ENCODE measurements at places on chromosomes 7 and 10. TPM values are rescaled to one million over a fixed set of nuclear protein-coding genes. Genes with fewer than 3 reads are reported as not detected.

DNA sequence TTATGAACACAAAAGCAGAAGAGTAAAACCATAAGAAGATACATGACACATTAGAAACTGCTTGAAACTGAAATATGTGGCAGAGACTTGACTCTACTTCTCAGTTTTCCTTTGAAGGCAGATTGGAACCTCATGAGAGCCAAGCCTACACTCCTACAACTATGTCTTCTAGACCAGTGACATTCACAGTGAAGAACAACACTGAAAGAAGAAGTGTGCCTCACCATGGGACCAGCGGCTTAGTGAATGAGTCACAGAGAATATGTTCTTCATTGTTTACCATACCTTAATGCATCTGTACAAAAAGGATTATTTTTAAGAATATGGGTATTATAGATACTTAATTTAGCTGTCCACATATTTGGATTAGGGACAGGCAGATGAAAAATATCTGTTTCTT, 248.3 kb downstream of the CDC14C start:
- DNase-seq, result no peak

- no peak for DNase-seq
Measured at GRCh38 chr7:79781716-79782115, 328.2 kb upstream of the MAGI2 start.

DNA sequence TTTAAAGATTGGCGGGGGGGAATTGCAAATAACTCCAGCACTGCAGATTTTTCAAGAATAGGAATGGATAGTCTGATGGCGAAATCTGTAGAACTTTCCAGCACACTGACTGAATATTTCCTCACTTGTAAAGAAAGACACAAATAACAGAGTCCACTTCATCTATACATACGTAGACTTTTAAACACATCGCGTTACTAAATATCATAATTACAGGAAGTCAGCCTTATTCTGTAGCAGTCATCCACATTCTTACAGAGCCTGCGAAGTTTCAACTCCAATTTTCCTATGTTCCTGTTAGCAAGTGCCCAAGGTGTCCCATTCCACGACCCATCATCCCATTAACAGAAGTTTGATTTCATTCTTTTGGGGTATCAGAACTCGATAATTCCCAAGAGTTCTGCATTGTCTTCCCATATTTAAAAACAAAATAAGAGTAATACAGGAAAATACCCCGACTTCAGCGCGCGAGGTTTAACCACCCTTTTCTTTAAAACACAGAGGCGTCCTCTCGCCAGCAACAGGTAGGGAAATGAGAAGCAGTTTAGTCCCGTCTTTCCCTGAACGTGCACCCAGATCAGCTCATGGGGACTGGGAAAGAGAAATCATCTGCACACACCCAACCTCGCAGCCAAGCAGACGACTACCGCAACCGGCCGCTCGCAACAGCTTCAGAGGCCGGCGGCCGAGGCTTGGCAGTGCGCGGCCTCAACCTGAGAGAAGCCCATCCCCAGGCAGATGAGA, 880 bp downstream of the HERC4 start:
- DNase-seq, result peak; percentile 38

DNA sequence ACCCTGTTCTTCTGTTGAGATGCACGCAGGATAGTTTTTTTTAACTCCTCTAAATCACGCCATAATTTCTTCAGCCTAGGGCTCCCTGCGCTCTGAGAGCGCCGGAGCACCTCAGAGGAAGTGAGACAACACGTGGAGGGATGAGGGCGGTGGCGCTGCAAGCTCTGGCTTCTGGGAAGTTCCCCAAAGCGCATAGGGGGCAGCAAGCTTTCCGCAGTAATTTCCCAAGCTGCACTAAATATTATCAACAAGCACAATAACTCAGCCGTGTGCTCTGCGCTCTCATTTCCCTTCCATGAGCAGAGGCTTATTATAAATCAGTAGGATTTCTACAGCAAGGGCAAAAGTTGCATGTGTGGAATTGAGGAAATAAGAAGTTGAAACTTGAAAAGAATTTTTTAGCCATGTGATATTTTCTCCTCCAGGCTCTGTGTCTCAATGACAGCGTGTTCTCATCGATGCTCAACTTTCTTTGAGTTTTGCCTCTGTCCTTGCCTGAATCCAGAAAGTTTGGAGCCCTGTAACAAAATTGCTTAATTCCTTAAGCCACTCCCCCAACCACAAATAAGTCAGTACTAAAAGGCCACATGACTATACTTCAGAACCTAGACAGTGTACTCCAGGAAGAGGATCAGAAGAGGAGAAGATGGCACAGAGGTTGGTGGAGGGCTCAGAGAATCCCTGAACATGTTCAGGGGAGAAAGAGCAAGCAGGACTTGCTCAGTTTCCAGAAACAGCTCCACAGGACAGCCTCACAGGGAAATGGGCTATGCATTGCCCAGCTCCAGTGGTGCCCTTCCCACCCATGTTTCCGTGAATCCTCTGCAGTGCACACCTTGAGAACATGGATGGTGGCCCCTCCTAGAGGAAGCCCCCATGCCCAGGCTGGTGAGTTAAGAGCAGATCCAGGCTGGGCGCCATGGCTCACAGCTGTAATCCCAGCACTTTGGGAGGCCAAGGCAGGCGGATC, 221.5 kb upstream of the GHITM start:
- DNase-seq, result no peak

Gene RPA3
- polyA plus RNA-seq, result 33.0 TPM

- DNase-seq, result no peak
Measured at GRCh38 chr7:157952050-157952667, 615.4 kb downstream of the DNAJB6 start.

GRCh38 chr10:48802611-48803071, 118.0 kb downstream of the WDFY4 start:
- no peak for DNase-seq

DNA sequence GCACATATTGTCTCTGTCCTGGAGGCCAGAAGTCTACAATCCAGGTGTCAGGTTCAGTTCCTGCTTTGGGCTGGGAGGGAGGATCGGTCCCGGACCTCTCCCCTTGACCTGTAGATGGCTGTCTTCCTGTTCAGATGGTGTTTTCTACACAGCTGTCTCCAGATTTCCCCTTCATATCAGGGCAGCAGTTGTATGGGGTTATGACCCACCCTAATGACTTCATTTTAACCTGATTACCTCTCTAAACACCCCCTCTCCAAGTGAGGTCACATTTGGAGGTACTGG, 38.7 kb downstream of the ZNF467 start:
- DNase-seq, result no peak

Gene TAC1
- 2.1 TPM for polyA plus RNA-seq

- peak; percentile 55 for DNase-seq
Measured at GRCh38 chr10:11036424-11037011, 18.8 kb downstream of the CELF2 start.

GRCh38 chr10:51109801-51110533, 35.7 kb downstream of the PRKG1 start:
- no peak for DNase-seq

Gene ANKRD1
- polyA plus RNA-seq, result 0.73 TPM

Gene CPA2
- polyA plus RNA-seq, result 54.9 TPM

GRCh38 chr10:123972481-123973401, 81.1 kb upstream of the CPXM2 start:
- peak; percentile 35 for DNase-seq
